ENCODE measurements at places on chromosomes 1 and 21.

DNA sequence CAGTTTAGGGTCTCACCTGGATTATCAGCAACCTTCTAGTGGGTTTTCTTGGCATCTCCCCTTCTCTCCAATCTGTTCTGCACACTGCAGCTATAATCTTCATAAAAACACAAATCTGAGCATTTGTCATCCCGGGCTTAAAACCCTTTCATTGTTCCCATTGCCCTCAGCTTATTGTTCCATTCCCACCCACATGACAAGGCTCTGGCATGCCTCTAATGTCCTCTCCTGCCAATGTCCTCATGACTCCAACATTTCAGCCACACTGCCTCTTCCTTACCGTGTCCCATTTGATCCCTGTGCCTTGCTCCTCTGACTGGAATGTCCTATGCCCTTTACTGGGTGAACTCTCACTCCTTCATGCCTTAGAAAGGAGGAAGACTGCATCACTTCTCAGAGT lies 7.5 kb upstream of the DPH2 start:
- no peak for DNase-seq

DNA sequence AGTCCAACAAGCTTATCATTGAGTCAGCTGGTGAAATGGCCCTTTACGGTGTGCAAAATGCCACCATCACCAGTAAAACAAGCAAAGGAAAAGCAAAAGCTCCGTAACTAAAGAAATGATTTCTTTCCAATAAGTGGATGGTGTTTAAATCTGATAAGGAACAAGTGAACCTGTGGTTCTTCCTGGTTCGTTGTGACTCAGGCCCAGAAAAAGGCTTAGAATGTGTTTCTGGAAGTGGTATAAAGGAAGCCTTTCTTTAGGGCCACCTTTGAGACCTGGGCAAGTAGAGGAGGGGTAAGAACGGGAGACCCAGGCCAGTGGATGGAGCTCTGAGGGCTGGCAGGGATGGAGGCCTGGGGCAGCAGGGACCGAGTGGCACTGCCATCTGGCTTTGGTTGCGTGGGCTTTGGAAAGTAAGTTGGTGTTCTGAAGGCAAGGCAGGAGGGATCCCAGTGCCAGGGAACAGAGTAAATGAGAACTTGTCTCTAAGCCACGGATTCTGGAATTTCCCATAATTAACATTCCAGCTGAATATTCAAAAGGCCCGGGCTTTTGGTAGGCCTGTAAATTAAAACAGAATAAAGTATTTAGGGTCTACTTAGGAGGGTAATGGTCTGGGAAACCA lies 87.9 kb upstream of the LMO4 start:
- DNase-seq: no peak

GRCh38 chr1:181680871-181681270 lies 197.6 kb downstream of the CACNA1E start:
- no peak for DNase-seq

DNA sequence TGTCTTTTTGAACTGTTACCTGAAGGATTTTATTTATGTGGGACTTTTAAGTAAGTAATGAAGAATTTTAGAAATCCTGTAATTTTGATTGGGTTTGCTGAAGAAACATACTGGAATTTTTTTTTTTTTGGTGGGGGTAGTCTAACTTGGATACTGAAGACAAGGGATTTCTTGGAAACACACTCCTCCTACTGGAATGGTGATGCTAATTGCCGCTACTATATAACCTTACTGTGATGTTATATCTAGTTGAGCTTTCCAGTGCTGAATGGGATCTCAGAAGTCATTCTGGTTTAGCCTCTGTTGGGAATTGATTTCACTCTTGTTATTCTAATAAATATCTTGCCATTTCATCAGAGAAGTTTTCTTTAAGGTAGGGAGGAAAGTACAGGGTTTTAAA lies 8.4 kb downstream of the PPP2R5A start:
- DNase-seq: no peak

DNA sequence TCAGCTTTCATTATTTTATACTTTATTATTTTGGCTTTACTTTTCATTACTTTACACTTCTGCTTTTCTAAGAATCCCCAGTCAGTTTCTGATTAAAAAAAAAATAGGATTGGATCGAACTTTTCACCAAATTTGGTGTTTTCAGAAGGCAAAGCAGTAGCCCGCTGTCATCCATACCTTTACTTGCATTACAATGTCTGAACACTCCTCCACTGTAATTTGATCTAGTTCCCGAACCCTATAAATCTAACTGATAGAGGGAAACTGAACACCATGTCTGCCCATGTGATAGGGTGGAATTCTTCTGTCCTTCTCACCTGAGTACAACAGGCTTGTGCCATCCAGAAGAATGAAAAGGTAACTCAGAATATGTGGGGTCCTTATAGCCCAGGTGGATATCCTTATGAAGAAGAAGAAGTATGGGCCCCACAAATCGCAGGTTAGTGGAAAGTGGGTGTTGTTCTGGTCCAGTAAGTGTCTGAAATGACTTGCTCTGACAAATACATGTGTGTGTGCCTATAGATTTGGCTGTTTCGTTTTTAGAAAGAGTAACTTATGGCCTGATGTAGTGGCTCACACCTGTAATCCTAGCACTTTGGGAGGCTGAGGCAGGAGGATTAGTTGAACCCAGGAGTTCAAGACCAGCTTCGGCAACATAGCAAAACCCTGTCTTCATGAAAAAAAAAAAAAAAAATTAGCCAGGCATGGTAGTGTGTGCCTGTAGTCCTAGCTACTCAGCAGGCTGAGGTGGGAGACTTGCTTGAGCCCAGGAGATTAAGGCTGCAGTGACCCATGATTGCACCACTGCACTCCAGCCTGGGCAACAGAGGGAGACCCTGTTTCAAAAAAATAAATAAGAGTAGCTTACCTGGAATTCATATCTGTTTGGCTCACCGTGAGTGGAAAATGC lies 26.6 kb upstream of the CDC14A start:
- DNase-seq: no peak
